ENCODE measurements at places on chromosomes 5 and 9. TPM values are rescaled to one million over a fixed set of nuclear protein-coding genes. Genes with fewer than 3 reads are reported as not detected.

GRCh38 chr5:162956570-162956969 is 480.8 kb upstream of the CCNG1 start:
- DNase-seq: no peak

DNA sequence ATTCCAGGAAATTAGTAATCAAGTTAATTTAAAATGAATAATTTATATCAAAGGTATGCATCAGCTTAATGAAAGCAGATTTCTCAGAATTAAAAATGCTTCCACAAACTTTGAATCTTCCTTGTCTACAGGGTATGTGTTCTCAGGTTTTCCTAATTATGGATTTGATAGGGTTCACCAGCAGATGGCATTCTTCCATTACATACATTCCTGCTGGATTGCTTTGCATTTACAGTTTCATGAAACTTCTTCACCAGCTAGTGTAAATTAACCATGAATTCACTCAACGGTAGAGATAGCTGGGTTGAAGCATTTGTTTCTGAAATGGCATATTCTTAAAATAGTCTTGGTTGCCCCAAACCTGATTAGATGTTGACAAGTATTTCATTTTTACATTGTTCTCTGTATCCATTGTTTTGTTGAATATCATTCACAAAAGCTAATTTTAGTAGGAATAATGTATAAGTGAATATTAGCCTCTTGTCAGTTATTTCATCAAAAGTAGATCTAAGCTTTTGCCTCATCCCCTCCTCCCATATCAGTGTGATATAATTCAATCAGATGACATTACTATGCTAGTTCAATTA is 68.7 kb upstream of the WDR41 start:
- no peak for DNase-seq

ANKDD1B gene
- not detected for total RNA-seq

GRCh38 chr5:118687661-118688621 is 300.4 kb downstream of the DTWD2 start:
- DNase-seq: no peak

DNA sequence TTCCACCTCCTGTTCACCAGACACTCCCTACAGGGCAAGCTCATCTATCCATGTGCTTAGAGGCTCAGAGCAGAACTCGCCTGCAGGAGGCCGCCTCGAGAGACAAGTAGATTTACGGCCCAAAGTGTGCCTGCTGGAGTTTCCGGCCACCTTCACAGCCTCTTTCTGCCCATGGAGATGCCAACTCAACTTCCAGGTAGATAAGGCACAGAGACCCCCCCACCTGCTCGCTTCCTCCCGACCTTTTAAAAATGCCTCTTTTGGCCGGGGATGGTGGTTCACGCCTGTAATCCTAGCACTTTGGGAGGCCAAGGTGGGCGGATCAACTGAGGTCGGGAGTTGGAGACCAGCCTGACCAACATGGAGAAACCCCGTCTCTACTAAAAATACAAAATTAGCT is 46.6 kb downstream of the EXD3 start:
- no peak for DNase-seq

DNA sequence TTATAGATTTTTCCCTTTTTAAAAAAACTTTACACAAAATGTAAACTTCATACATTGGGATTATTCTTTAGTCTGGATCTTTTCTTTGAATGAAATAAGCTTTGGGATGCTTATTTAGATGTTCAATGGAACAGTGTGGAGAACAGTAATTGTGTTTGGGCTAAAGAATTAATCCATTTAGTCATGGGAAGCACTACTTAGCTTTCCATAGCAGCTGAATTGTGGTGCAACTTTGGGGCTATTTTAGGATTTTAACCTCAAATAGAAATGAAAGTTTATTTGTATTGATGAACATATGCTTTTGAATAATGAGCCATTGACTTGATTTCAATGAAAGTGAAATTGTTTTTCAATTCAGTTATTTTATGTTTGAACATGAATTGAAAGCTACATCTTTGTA is 72.4 kb downstream of the ZCCHC7 start:
- DNase-seq: no peak

DNA sequence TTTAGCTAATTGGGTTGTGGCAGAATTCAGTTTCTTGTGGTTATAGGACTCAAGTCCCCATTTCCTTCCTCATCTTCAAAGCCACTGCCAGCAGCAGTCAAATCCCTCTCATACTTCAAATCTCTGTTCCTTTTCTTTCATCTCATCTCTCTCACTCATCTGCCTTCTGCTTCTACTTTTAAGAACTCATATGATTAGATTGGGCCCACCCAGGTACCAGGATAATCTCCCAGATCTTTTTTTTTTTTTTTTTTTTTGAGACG is 8.0 kb upstream of the REEP5 start:
- DNase-seq: peak; percentile 58

Data from CD8-positive, alpha-beta memory T cell (primary cell).